DMS79 (cell line): ENCODE measurements at places on chromosomes 3 and 15.
A peak's percentile ranks its signal among the peaks of the same experiment; 100 is the strongest.

- no peak for DNase-seq
Observed at GRCh38 chr3:170953229-170953628, 44.8 kb upstream of the EIF5A2 start.

DNA sequence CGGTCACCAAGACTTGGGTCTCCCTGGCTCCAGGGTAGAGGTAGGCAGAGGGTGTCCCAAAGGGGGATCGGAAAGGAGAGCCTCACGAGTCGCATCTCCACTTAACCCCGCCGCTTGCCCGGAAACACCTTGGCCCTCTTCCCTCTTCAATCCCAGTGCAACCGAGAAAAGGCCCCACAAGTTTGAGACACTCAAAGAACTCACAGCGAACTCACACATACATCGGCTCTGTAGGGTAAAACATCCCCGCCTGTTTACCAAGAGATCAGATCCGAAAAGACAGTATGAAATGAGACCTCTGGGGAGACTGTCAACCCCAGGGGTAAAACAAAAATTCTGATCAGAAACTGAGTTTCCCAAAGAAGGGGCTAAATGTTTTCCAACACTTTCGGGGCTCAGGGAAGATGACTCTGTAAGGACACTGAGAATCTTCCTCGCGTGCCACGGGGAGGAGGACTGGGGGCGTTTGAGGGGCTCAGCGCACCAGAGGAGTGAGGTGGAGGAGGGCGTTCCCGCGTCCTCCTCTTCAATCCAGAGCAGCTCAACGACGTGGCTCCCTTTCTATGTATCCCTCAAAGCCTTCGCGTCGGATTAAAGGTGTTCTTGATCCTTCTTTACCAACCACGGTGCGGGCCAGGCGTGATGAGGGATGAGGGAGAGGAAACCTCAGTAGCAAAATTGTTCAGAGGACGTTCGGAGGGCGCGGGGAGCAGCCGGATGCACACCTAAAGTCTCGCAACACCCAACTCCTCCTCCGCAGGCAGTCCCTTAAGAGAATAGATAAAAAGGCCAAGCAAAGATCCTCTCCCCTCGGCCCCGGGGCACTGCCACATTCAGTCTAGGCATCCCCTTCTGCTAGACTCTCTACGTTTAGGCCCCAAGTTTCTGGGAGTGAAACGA is 3.7 kb downstream of the WNT5A start:
- no peak for DNase-seq

DNA sequence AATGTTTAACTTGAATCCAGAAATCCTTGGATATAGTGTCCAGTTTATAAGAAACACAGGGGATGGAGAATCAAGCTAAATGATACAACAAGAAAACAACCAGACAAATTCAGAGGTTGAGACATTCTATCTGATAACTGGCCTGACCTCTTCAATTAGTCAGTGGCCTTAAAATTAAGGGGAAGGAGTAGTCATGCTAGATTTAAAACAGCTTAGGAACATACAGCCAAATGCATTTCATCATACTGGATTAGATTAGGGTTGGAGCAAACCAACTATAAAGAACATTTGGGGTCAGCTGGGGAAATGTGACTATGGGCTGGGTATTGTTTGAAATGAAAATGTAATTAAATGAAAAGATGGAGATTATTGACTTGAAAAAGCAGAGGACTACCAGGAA is 53.3 kb downstream of the PPARG start:
- DNase-seq = no peak

DNA sequence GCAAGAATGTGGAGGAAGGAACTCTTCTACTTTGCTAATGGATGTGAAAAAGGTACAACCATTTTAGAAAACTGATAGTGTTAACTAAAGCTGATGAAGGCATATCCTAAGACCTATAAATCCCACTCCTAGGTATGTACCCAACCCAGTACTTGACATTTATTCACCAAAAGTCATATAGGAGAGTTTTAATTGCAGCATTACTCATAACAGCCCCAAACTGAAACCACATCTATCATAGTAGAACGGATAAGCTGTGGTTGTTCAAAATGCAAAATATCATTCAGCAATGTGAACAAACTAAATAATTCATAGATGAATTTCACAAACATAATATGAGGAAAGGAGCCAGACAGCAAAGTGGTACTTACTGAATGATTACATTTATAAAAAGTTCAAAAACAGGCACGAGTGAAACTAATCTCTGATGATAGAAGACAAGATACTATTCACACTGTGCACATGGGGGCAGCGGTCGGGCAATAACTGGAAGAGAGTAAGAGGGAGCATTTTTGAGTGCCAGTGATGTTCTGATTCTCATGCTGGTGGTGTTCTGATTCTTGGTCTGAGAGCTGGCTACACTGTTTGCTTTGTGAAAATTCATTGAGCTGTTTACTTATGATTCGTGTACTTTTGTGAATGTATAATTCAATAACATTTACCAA is 34.3 kb downstream of the GOLIM4 start:
- DNase-seq = no peak

- DNase-seq = no peak
Observed at GRCh38 chr3:196518966-196519717, 4.0 kb upstream of the SMCO1 start.

DNA sequence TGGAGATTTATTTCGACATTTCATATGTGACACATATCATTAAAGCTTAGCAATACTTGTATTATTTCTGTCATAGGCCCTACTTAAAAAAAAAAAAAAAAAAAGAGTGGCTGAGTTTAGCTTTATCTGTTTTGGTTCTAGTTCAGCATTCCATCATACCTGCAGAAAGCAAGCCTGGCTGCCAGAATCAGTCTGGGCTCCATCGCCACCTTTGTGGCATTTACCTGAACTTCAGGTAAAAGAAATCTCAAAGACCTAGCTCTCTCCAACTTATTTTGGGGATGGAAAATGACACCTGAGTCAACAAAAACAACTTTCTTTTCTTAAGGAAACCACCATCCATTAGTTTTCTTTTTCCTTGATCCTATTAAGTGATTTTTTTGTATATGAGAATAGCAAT is 82.1 kb downstream of the NEK10 start:
- no peak for DNase-seq

- DNase-seq = no peak
Observed at GRCh38 chr15:58510715-58511598, 79.2 kb downstream of the LIPC start.

GRCh38 chr3:192545333-192545732 is 182.0 kb downstream of the FGF12 start:
- no peak for DNase-seq

- DNase-seq = no peak
Observed at GRCh38 chr15:80967451-80967850, 22.2 kb downstream of the MESD start.

- no peak for DNase-seq
Observed at GRCh38 chr15:62999923-63000561, 42.5 kb upstream of the TPM1 start.

GRCh38 chr3:183094711-183095110 is 4.6 kb downstream of the MCCC1 start:
- DNase-seq = no peak

GRCh38 chr15:79522656-79523055 is 90.5 kb downstream of the MINAR1 start:
- DNase-seq = no peak

DNA sequence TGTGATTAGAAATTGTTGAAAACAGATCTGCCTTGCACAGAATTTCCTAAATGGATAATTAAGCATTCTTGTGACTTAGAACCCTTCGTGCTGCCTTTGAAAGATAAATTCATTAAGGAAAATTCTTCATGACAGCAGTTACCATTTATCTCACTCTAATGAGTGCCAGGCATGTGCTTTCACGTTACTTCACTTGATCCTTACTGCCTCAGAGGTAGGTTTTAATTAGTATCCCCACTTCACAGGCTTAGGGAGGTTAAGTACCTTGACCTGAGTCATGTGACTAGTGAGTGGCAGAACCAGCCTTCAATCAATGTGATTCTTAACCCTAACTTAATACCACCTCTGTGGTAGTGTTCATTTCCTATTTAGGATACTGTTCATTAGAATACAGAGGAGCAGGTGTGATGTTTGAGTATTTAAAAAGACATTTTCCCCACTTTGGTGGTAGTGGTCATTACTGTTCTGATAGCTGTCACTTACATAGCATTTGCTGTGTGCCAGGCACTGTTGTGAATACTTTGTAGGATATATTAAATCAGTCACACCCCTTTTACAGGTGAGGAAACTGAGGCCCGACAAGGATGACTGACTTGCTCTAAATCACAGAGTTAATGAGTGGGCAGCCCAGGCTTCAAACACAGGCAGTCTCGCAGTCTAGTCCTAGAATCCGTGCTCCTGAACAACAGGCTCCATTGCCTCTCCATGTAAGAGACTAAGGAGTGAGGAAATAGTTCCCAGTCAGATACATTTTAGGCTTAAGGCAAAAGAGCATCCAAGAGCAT is 57.9 kb downstream of the RLBP1 start:
- no peak for DNase-seq

- no peak for DNase-seq
Observed at GRCh38 chr15:41558400-41559238, at the start of gene TYRO3. Gene TYRO3, plus strand, starts transcription at chr15:41559212. Its CDS starts 46 bp downstream, at chr15:41559258.

DNA sequence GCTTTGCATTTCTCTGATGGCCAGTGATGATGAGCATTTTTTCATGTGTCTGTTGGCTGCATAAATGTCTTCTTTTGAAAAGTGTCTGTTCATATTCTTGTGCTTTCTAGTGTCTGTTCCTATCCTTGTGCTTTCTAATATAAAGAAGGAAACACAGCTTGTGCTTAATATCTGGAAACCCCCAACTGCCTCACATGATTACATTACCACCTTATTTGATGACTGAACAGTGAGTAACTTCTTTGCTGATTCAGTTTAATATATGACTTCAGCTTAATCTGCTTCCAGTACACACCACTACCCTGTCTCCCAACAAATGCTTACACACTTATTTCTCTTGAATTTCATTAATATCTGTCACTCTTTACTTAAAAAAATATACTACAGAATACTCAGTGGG is 835.1 kb downstream of the EDEM1 start:
- no peak for DNase-seq

GRCh38 chr3:194518652-194519051 is 31.9 kb upstream of the ATP13A3 start:
- no peak for DNase-seq

DNA sequence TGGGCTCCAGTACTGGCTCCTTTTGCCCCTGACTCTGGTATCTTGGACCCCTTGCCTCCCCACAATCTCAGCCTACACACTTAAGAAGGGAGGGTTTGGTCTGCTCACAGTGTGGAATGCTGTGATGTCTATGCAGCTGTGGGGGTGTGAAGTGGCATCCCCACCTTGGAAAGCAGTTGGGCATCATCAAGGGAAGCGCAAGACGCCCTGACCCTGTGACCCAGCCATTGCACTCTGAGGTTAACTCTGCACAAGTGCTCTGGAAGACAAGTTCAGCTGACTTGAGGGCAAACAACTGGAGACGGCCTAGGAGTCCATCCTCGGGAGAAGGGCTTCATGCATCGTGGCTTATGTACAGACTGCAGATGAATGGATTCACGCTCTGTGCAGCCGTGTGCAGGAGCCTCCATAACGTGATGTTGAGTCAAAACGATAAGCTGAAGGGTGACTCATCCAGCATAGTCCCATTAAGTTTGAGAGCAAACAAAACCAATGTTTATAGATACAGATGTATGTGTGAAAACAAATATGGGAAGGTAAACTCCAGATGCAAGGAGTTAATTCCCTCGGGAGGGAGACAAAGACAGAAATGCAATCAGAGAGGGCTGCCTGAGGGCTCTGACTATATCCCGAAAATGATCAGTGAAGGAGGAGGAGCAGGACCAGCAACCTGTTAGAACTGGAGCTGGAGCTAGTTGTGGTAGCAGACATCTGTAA is 86.8 kb downstream of the LSM3 start:
- peak; percentile 34 for DNase-seq

- no peak for DNase-seq
Observed at GRCh38 chr15:31857194-31857593, 173.1 kb upstream of the CHRNA7 start.

DNA sequence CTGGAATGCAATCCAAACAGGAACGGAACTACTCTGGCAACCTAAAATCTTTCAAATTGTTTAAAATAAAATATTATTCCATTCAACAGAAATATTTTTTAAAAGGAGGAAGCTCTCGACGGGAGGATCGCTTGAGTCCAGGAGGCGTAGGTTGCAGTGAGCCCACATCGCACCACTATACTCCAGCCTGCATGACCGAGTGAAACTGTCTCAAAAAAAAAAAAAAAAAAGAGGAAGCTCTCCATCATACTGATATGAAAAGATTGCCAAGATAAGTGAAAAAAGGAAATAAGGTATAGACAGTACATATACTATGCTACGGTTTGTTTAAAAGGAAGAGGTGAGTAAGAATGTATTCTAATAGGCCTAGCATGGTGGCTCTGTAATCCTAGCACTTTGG is 3.6 kb downstream of the RAD18 start:
- DNase-seq = no peak

DNA sequence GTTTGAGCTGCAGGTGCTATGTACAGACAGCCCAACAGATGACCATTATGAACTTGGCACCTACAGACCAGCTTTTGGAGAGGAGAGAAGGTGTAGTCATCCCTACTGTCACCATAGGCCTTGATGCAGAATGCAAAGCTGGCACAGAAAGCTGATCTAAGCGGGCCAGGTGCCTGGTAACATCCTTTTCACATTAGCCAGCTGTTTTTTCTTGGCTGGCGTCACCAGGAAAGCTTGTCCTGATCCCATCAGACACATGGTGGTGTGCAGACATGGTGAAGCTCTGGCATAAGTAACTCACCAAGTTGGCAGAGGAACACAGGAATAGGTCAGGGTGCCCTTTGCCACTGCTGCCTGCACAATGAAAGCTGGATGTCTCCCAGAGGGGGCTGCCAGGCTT is 97.2 kb upstream of the MB21D2 start:
- DNase-seq = no peak

GRCh38 chr15:101559952-101560351 is 70.4 kb upstream of the PCSK6 start:
- no peak for DNase-seq

DNA sequence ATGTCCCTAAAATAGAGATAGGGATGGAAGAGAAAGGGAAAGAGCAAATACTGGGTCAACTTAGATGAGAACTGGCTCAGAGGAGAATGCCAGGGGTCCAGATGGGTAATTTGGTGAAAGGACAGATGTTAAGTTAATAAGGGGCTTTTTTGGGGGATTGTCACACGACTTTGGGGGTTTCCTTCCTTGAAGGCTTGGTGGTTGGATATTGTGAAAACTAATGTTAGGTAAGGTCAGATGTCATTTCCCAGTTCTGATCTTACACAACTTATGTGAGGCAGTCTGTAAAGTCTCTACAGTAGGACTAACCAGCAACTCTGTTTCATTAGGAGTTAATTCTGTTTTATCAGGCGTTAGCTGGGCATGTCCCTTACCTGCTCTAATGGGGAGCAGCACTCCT is 231.1 kb downstream of the NR2F2 start:
- DNase-seq = no peak

GRCh38 chr15:98076021-98076816 is 115.7 kb downstream of the ARRDC4 start:
- DNase-seq = no peak
